ENCODE measurements at places on chromosomes 4 and X.

GRCh38 chr4:113899271-113900070 lies 80.0 kb downstream of the ARSJ start:
- DNase-seq: no peak

DNA sequence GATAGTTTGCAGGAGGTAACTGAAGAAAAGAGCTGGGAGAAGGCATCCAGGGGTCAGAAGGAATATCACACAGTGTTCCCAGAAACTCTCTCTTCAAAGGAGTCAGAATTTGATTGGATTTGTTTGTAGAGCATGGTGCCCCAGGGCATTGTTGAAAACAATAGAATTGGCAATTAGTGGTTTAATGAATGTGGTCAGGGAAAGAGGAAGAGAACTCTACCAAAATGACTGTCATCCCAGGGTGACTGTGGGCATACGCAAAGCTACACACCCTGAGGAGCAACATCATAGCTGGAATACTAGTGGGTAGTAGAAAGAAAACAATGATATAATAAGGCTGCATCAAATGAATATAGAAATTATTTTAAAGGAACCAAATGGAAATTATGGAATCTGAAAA lies 21.5 kb downstream of the TNIP2 start:
- DNase-seq: no peak

- DNase-seq: no peak
These were observed 107.8 kb downstream of the ANK2 start for GRCh38 chr4:113157086-113157857.

- no peak for DNase-seq
These were observed 193.1 kb upstream of the PITX2 start for GRCh38 chr4:110815950-110816349.

GRCh38 chrX:146238173-146238572 lies 420.5 kb downstream of the SLITRK2 start:
- DNase-seq: no peak

DNA sequence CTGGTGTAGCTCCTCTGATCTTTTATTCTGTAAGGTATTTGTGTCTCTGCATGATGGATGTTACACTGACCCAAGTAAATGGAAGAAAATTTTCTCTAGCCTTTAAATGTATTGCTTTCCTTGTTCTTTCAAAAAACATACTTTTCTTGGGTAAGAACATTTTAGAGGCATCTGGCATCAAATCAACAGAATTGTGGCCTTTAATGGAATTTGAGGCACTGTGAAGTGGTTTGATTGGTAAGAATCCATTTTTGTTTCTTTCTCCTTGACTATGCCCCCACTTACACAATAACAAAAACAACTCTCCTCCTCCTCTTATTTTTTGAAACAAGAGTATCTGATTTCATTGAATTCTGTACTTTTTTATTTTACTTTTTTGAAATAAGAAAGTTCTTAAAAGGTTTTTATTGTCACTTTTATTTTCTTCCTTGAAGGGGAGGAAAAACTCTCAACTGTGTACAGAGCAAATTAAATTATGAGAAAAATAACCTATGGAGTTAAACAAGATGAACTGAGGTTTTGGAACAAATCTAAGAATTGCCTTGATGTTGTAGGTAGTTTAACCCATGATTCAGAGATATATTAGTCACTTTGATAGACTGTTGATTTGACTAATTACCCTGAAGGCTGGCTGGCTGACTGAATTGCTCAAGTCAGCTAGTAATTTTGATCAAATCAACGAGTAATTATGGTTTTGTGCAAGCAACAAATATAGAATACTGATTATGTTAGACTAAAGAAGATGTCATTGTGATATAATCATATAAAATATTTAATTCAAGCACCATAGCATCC lies 146.4 kb downstream of the FHIP1A start:
- no peak for DNase-seq

GRCh38 chrX:46965125-46965758 lies 53.0 kb downstream of the JADE3 start:
- DNase-seq: no peak

- DNase-seq: no peak
These were observed 261.9 kb upstream of the ADGRL3 start for GRCh38 chr4:60938181-60938580.

GRCh38 chrX:132716006-132716405 lies 227.2 kb upstream of the MBNL3 start:
- DNase-seq: no peak

DNA sequence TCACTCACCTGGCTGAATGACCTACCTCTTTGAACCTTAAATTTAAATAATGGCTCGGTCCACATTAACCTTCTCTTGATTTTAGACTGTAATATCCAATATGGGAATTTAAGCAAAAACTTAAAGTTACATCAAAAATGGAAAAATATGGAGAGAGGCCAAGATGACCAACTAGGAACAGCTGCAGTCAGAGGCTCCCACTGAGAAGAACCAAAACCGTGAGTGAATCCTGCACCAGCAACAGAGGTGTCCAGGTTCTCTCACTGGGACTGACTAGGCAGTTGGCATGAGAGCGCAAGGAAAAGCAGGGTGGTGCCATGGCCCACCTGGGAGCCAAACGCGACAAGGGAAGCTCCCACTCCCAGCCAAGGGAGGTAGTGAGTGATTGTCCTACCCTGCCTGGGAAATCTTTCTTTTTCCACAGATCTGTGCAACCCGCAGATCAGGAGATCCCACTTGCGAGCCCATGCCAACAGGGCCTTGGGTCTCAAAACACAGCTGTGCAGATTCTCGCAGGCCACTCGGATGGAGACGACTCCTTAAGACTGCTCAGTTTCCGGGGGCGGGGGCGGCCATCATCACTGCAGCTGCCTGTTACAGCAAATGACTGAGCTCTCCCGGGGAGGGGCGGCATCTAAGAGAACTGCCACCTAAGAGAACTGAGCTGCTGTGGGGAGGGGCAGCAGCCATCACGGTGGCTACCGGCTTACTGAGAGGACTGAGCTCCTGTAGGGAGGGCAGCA lies 343.4 kb downstream of the DMD start:
- no peak for DNase-seq

DNA sequence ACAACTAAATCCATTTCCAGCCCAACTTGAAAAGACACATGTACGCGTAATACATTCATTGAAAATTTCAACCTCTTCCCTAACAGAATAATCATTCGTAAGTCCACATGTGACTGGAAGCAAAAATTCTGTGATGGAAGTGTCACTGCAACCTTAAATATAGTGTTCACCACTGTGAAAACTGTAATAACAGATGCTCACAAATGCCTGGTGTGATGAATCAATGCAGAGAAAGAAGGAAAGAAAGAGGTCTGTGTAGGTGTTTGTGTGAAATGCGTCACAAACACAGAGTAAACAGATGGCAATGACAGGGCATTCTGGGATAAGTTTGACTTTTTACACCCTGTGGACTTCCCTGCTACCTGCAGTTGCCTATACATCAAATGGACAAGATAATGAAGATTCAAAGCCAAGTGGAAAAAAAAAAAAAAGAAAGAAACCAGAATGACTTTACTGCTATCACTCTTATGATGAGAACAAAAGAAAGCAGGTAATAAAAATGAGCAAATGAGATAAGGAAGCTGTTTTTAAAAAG lies 123.3 kb downstream of the EPHA5 start:
- DNase-seq: no peak

DNA sequence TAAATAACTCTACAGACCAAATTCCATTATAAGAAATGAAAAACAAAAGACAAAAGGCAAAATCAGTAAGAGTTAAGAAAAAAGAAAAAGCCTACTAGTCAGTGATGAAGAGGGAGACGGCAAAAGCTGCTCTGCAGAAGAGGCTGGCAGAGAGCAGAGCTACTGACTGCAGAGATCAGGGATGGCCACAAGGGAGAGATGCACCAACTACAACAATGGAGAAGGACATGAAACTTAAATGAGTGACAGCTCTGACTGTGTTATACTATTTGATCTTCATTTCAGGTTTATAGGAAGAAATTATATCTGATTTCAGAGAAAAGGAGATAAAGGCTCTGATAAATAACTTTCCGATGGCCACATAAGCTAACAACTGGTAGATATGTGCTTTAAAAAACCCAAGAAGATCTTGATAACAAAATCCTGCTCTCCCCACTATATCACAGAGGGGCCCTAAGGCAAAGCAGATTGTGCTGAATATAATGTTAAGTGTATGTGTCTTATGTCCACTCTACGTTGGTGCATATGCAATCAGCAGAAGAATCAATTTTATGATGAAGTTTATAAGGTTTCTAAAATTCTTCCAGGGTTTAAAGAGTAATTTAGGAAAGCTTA lies 58.4 kb upstream of the COX18 start:
- no peak for DNase-seq

DNA sequence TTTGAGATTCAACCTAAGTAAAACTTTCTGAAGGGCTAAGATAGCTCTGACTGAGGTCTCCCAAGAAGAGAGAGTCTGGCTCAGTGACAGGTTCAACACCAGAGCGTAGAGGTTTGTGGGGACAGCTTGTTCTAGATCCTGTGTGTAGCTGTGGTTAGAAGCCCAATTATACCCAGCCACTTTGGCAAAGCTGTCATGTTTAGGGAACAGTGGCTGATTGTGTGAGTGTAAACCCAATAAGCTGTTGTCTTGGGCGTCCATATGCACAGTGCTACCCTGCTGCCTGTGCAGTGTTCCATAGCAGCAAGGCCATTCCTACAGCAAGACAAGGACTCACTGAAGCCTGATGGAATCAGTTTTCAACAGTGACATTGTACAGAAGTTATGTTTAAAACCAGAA lies 11.2 kb upstream of the SCRG1 start:
- DNase-seq: no peak

- no peak for DNase-seq
These were observed 26.1 kb upstream of the CBLL2 start for GRCh38 chrX:22246620-22247019.

- no peak for DNase-seq
These were observed 295.5 kb downstream of the SLC7A11 start for GRCh38 chr4:137946453-137947174.

All from bone marrow (tissue), 2 donors.